ENCODE measurements at places on chromosomes 4 and X.
A peak's percentile ranks its signal among the peaks of the same experiment; 100 is the strongest.

- no peak for DNase-seq
Measured at GRCh38 chr4:103060453-103061148, 16.0 kb downstream of the SLC9B2 start.

- DNase-seq = no peak
Measured at GRCh38 chr4:54540931-54541330, 116.8 kb upstream of the KIT start.

- DNase-seq = no peak
Measured at GRCh38 chrX:94178145-94178788, 504.3 kb downstream of the FAM133A start.

DNA sequence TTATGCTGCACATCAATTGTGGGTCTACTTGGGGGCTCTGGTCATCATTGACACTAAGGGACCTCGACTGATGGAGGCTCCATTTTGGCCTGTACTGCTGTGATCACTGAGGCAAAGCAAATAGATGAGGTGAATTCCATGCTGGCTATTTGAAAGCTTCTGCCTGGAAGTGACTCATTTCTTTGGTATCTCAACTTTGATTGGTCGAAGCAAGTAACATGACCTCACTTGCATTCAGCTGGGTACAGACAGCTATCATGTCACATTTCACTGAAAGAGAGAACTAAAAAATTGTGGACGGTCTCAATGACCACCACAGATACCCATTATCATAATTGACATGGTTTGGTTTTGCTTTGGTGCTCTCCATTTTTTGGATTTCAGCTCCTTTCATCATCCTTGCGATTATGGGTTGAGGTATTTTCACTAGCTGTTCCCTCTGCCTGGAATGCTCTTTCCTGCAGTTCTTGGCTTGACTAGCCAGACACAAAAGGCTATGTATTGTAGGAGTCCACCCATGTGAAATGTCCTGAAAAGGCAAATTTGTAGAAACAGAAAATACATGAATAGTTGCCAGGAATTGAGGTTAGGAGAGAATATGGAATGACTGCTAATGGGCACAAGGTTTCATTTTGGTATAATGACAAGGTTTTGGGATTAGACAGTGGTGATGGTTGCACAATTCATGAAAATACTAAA is 369.2 kb upstream of the LCORL start:
- DNase-seq = no peak

- DNase-seq = peak; percentile 55
Measured at GRCh38 chr4:152220201-152220666, 315.7 kb downstream of the FBXW7 start.

GRCh38 chrX:91435395-91435794 is 756 bp downstream of the PABPC5 start:
- no peak for DNase-seq

GRCh38 chrX:13212191-13212651 is 107.6 kb downstream of the ATXN3L start:
- DNase-seq = no peak

- DNase-seq = no peak
Measured at GRCh38 chr4:120874792-120875774, 47.4 kb downstream of the PRDM5 start.

- no peak for DNase-seq
Measured at GRCh38 chr4:2411786-2412510, 6.5 kb downstream of the ZFYVE28 start.

GRCh38 chr4:41538887-41539498 is 1.0 kb downstream of the LIMCH1 start:
- DNase-seq = no peak

DNA sequence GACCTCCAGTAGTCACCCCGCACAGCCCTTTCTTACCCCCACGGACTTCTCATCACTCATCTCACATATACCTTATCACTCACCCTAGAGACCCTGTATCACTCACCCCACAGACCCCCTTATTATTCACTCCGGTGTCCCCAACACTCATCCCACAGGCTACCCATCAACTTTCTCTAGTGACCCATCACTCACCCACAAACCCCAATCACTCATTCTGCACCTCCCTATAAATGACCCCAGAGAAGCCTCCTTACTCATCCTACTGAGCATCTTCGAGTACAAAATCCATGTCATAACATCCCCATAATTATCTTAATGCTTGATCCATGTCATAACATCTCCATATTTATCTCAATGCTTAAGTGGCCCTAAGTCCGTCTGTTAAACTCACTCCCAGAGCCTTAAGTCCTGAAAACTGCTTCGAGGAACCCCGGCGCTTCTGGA is 934 bp downstream of the ZNF41 start:
- DNase-seq = no peak

- DNase-seq = no peak
Measured at GRCh38 chrX:82658492-82658891, 849.6 kb upstream of the POU3F4 start.

GRCh38 chr4:128424527-128425497 is 137.2 kb upstream of the PGRMC2 start:
- DNase-seq = peak; percentile 21

DNA sequence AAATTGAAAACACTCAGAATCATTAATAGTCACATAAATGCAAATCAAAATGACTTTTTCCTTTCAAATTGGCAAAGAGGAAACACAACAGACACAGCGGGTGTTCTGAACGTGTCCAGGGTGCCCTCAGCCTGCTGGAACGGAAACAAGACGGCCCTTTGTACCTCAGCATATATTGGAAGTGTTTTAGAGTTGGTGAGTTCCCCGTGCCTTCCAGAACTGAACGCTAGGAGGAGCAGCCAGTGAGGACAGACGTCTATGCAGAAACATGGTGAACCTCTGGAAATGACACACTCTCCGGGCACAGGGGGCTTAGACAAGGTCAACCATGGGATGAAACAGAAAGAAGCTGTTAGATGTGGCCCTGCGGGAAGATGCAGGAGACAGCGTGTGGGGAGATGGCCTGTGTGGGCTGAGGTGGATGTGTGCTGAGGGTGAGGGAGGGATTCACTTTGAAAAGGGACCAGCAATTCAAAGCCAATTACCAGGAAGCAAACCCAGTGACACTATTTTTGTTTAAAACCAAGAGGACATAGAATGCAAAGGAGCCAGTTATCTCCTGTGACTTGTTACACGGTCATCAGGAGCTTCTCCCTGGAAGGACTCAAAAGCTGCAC is 40.4 kb downstream of the RNF212 start:
- DNase-seq = no peak

DNA sequence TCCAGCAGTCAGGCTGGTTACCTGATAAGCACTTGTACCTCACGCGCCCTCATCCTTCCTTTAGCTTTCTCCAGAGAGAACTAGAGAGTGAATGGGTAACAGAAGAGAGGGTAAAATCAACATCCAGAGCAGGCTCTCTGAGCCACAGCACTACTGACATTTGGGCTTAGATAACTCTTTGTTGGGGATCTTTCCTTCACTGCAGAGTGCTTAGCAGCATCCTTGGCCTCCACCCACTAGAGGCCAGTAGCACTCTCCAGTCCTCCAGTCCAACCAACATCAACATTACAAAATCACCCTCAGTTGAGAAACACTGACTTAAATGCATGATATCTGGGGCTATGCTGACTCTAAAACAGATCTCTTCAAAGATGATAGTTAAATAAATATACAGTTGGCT is 220.7 kb downstream of the TACR3 start:
- no peak for DNase-seq

GRCh38 chrX:47272013-47272408 is 39.2 kb downstream of the USP11 start:
- DNase-seq = no peak

- no peak for DNase-seq
Measured at GRCh38 chr4:15153662-15154061, 151.4 kb downstream of the CPEB2 start.

- DNase-seq = no peak
Measured at GRCh38 chrX:133530960-133531359, 115.7 kb upstream of the GPC4 start.
